ENCODE measurements at places on chromosomes 3 and 15. TPM values are rescaled to one million over a fixed set of nuclear protein-coding genes. Genes with fewer than 3 reads are reported as not detected.

Gene MKRN3
- 0.98 TPM for total RNA-seq

Gene GP9
- not detected for total RNA-seq

- no peak for DNase-seq
- H3K4me1 ChIP-seq, result no peaks in the 10 kb centered on the region
- H3K4me3 ChIP-seq, result no peak overlapping the region
- H3K27ac ChIP-seq, result no peak overlapping the region
- no peaks in the 10 kb centered on the region for H3K36me3 ChIP-seq
- H3K27me3 ChIP-seq, result peaks cover 12% of the 10 kb centered on the region
Observed at GRCh38 chr3:18951333-18951732, 197.0 kb upstream of the KCNH8 start.

- H3K4me1 ChIP-seq, result no peaks in the 10 kb centered on the region
- no peak overlapping the region for H3K27ac ChIP-seq
- H3K27me3 ChIP-seq, result peaks cover 7% of the 10 kb centered on the region
Observed at GRCh38 chr3:130293247-130293646, 52.2 kb upstream of the COL6A5 start.

DNA sequence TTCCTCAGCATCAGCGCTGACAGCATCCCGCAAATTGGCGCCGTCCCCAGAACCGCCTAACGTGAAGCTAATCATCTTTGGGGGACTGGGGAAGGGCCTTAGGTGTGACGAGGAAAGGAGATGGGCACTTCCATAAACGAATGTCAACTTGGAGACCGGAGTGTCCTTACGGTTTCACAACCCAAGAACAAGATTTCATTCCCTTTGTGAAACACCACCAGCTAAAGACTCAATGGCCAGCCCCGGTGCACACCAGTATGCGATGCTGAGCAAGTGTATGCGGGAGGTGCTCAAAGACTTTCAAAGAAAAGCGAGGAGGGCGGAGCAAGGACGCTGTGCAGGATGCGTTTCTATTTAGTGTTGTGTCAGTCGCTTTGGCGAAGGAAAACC is 759 bp upstream of the TTBK2 start:
- peaks cover 28% of the 10 kb centered on the region for H3K4me1 ChIP-seq
- DNase-seq, result peak; percentile 19
- peaks cover 8% of the 10 kb centered on the region for H3K36me3 ChIP-seq
- H3K27me3 ChIP-seq, result no peaks in the 10 kb centered on the region
- H3K4me3 ChIP-seq, result peak overlapping the region; percentile 98
- H3K27ac ChIP-seq, result peak overlapping the region; percentile 91

- H3K27ac ChIP-seq, result no peak overlapping the region
- H3K36me3 ChIP-seq, result peaks cover 27% of the 10 kb centered on the region
- no peak for DNase-seq
Observed at GRCh38 chr3:136949708-136950107, 8.1 kb upstream of the IL20RB start.

- H3K36me3 ChIP-seq, result peaks cover 78% of the 10 kb centered on the region
- H3K4me3 ChIP-seq, result peak overlapping the region; percentile 64
- H3K4me1 ChIP-seq, result peaks cover 85% of the 10 kb centered on the region
- no peaks in the 10 kb centered on the region for H3K27me3 ChIP-seq
Observed at GRCh38 chr3:71117572-71118247, 465.8 kb downstream of the FOXP1 start.

Data from activated B cell treated with CpG ODN at 0.5 μM for 24 hours (primary cell).